Left hindlimb (tissue), 1 donor: ENCODE measurements at places on chromosomes 3 and 15.

DNA sequence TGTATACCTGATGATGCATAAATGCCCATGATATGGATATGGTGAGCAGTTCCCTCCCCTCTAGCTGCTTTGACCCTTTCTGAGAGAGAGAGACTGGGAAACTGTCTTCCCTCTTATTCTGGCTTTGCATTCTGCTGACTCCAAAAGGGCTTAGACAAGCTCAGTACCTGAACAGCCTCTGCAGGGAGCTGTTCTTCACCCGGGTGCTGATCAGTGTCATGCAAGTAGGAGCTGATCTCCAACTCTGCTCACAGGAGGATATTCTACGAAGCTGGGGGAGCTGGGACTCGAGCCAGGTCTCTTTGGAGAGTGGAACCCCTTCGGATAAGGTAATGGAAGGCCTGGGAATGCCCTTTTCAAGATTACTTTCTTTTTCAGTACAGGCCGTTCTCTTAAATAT, 237.1 kb downstream of the RYR3 start:
- peak; percentile 65 for DNase-seq

- no peak for DNase-seq
These were observed 125.5 kb downstream of the GREM1 start for GRCh38 chr15:32843219-32843815.

GRCh38 chr3:143190101-143190500, 70.5 kb downstream of the CHST2 start:
- DNase-seq = no peak

- DNase-seq = no peak
These were observed 39.1 kb upstream of the CMTM7 start for GRCh38 chr3:32352563-32352962.

GRCh38 chr3:181425074-181425473, 286.7 kb upstream of the SOX2 start:
- no peak for DNase-seq

DNA sequence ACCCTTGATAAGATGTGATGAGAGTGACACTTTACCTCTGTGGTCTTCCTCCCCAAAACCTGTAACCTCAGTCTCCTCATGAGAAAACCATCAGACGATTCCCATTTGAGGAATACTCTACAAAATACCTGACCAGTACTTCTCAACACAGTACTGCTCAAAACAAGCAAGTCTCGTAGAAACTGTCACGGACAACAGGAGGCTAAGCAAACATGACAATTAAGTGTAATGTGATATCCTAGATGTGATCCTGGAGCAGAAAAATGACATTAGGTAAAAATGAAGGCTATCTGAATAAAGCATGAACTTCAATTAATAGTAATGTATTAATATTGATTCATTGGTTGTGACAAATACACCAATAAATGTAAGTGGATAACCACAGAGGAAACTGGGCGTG, 113.6 kb downstream of the CACNA2D3 start:
- no peak for DNase-seq

DNA sequence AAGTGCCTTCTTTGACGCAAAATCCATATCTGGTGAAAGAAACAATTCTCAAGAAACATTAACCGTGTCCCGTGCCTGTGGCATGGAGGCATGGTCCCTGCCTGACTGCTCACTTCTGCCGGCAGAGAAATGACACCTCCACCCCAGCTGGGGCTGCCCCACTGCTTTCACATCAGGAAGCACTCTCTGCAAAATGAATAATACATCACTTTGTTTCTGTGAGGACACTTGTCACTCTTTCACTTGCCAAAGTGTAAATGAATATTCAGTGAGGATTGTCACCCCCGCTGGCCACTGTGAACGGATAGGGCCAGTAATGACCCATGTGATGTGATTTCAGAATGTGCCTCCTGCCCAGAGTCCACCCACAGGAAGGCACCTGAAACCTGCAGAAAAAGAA, 31.1 kb upstream of the SLC24A5 start:
- no peak for DNase-seq

DNA sequence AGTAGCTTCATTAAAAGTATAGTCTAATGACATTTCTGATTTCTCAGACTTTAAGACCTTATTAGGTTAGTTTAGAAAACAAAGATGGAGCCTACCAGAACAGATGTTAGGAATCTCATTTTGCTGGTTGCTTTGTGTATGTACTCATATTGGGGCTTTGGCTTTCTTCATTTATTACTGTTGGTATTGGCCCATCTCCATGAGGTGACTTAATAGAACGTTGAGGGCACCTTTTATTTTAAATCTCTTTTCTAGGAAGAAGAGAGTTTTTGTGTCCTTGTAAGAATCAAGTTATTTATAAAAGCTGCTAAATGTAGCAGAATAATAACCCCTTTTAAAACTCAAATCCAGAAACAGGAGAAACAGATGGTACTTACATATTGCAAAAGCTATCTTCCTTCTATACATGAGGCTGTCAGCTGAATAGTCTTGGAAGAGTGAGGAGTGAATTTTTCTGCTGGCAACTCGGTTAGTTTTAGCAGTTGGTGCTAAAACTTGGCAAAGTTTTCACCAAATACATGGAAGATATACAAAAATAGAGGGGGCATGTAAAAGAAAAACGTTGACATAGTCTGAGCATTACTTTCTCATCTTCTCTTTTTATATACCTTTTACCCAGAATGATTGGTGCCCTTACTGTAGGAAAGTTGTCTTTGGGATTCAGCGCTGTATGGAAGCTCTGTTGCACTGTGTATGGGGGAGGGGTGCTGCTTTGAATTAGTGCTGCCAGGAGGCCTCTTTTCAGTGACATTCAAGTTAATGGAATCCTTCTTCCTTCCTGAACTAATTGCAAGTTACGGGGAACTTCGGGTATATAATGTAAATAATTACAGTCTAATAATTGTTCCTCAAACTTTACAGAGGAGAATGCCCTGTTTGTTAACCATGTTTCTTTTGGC, 35.8 kb downstream of the CTNNB1 start:
- DNase-seq = no peak

- DNase-seq = no peak
These were observed 42.8 kb downstream of the NKIRAS1 start for GRCh38 chr3:23873941-23874340.
